B cell (primary cell): ENCODE measurements at places on chromosomes 4 and X. TPM values are rescaled to one million over a fixed set of nuclear protein-coding genes. Genes with fewer than 3 reads are reported as not detected.

Gene CXXC4
- not detected in 2 replicates for polyA plus RNA-seq

Gene SLC7A11
- 0.01 and 0.13 TPM in 2 replicates for polyA plus RNA-seq

Gene BEX5
- polyA plus RNA-seq: 1.2 and 3.9 TPM in 2 replicates

Gene MTNR1A
- not detected in 2 replicates for polyA plus RNA-seq

Gene PTTG2
- 1.9 and 3.2 TPM in 2 replicates for polyA plus RNA-seq

Gene PPP1R2C
- polyA plus RNA-seq: 3.7 and 10.6 TPM in 2 replicates

Gene TMEM156
- 58.4 and 78.9 TPM in 2 replicates for polyA plus RNA-seq

Gene MXRA5
- not detected in 2 replicates for polyA plus RNA-seq

Gene KCNIP4
- polyA plus RNA-seq: not detected in 2 replicates

Gene TXK
- 1.1 and 2.2 TPM in 2 replicates for polyA plus RNA-seq

Gene IL2
- not detected in 2 replicates for polyA plus RNA-seq

Gene HTRA3
- polyA plus RNA-seq: not detected in 2 replicates

Gene MUC7
- polyA plus RNA-seq: not detected in 2 replicates

Gene MTCP1
- 2.6 and 2.9 TPM in 2 replicates for polyA plus RNA-seq

Gene CPLX1
- 0.37 TPM in 1 of 2 replicates, not detected in the other for polyA plus RNA-seq

Gene FGF5
- 0.01 TPM in 1 of 2 replicates, not detected in the other for polyA plus RNA-seq

Gene FAM193A
- 16.0 and 18.2 TPM in 2 replicates for polyA plus RNA-seq

Gene PDGFRA
- polyA plus RNA-seq: not detected in 2 replicates

Gene NUDT11
- 0.10 and 0.27 TPM in 2 replicates for polyA plus RNA-seq

Gene CCKAR
- not detected in 2 replicates for polyA plus RNA-seq

Gene TMEM255A
- polyA plus RNA-seq: 0.06 TPM in 1 of 2 replicates, not detected in the other

Gene IDUA
- polyA plus RNA-seq: 51.8 and 57.0 TPM in 2 replicates

Gene ZCCHC18
- 13.5 and 28.2 TPM in 2 replicates for polyA plus RNA-seq

Gene SHOX
- polyA plus RNA-seq: not detected in 2 replicates

Gene HTN1
- not detected in 2 replicates for polyA plus RNA-seq

Gene TRIM75
- not detected in 2 replicates for polyA plus RNA-seq

Gene RAB9B
- polyA plus RNA-seq: 0.23 and 0.43 TPM in 2 replicates

Gene LRAT
- polyA plus RNA-seq: not detected in 2 replicates

Gene TCEAL6
- polyA plus RNA-seq: not detected in 2 replicates

Gene COX7B2
- polyA plus RNA-seq: not detected in 2 replicates

Gene L1CAM
- 8.9 and 9.4 TPM in 2 replicates for polyA plus RNA-seq
